ENCODE measurements at places on chromosomes 3 and 15.

DNA sequence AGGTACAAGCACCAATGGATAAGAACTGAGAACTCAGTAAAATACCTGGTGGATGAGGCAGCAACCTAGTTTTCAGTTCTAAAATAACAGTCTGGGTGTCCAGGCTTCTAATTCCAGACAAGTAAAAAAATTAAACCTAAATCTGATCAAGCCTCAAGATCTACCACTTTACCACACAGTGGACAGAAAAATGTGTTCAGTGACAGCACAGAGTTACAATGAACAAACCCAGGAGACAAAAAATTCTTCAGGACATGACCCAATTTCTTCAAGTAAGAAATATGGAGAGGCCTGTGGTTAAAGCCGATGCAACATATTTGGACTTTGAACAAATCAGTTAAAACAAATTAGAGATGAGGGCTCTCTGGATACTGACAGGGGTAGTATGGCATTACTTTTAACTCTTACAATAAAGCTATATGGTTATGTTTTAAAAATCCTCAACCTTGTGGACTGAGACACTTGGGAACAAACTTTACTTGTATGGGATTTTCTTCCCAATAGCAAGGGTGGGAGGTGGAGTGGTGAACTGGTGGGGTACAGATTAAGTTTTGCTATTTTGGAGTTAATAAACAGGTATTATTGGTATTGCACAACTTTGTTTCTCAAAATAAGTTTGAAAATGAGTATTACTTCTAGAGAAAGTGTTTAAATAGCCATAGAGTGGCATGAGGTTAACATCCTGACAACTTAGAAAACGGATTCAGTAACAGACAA, 14.2 kb downstream of the CCNL1 start:
- DNase-seq: no peak

GRCh38 chr3:194487289-194488054, 670 bp upstream of the ATP13A3 start:
- DNase-seq: no peak

GRCh38 chr3:158936530-158937113, 134.8 kb downstream of the MFSD1 start:
- DNase-seq: no peak

GRCh38 chr3:157469561-157470294, 33.1 kb downstream of the PTX3 start:
- DNase-seq: no peak

- no peak for DNase-seq
Observed at GRCh38 chr15:38647683-38648082, 83.1 kb upstream of the RASGRP1 start.

DNA sequence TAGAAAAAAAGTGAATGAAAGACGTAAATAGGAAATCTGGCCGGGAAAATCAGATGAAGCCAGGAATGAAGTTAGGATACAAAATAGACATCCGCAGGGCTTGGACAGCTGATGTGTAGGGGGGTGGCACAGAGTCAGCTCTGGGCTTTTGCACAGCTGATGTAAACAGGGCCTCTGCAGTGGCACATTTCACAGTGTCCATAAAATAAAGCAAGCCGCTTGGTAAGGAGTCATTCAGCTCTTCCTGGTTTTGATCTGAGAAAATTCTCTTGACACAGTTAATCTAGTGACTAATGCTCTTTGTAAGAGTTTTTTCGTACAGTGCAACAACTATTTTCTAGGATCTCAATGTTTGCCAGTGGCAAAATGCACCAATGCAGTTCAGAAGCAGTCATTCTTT, 153.3 kb downstream of the USP13 start:
- no peak for DNase-seq

DNA sequence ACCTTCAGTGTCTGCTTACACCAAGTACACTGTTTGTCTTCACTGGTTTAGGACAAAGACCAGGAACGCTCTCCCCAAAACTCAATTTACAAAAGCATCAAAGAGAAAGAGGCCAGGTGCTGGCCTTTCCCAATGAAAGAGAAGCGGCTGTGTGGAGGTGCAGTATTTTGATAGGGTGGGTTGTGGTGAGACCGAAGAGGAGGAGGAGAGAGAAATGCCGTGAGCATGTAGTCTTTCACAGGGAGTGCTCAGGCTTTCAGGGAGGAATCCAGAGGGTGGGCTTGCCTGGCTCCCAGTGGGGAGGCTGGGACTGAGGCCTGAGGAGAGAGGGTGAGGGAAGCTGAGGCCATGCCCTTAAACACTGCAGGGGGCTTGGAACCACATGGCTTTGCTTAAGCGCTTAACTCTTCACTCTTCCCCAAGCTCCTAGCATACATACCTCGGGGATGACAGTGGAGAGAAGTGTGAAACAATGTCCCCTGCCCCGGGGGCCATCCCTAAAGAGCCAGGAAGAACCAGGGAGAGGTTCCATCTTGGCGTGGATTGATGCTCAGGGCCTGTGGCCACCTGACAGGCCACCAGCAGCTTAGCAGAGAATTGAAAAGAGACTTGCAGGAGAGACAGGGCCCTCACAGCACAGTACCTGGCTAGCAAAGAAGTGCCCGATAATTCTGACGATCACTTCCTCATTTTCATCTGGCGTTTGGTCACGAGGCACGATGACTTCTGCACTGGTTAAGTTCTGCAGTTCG, 60.5 kb downstream of the SENP2 start:
- DNase-seq: no peak

DNA sequence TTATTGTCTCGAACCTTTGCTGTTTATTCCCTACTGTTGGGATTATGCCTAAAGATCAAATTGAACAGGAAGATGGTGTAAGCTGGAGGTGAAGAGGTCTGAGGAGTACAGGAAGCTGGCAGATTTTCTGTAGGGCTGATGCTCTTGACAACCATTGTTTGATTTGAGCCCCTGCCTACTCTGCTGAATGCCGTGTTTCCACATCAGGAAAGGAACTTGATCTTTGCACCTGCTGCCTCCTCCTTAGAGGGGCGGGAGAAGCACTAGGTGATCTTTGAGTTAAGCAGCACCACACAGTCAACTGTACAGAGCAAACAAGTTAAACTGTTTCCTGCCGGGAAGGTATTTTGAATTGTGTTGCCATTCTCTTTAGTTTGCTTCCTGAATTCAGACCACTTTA, 364.6 kb upstream of the EPHA6 start:
- no peak for DNase-seq

GRCh38 chr3:129503471-129504291, 24.8 kb upstream of the RHO start:
- no peak for DNase-seq

DNA sequence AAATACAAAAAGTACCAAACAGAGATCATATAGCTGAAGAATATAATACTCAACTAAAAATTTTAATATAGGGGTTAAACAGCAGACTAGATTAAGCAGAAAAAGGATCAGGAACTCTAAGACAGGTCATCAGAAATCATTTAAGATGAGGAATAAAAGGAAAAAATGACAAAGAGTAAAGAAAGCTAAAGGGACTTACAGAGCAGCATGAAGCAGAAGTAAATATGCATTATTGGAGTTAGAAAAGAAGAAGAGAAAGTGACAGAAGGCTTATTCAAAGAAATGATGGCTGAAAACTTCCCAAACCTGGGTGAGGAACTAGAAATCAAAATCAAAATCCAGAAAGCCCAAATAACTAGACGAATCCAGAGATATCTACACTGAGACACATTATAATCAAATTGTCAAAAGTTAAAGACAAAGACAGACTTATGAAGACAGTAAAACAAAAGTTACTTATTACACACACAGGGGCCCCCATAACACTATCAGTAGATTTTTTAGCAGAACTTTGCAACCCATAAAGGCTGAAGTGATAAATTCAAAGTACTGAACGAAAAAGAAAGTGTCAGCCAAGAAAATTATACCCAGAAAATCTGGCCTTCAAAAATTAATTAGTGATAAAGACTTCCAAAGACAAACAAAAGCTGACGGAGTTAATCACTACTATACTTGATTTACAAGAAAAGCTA, 95.6 kb downstream of the SCAPER start:
- DNase-seq: no peak

DNA sequence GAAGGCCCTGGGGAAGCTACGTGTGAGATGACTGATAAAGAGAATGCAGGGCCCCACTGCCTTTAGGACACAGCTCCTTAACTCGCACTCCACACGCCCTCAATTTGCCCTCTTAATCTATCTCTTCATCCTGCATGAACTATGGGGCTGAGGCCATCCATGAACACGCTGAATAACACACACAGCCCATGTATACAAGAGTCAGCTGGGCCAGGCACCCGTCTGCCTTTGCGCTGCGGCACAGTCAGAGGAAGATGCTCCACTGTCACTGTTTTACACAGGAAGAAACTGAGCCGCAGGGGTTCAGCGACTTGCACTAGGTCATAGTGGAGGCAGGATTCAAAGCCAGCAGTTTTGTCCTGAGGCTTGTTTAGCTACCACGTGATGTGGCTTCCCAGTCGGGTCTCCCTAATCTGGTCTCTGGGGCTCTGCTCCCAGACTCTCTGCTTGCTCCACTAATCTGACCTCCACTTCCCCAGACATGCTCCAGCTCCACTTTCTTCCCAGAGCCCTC, 43.9 kb downstream of the TLE3 start:
- no peak for DNase-seq

DNA sequence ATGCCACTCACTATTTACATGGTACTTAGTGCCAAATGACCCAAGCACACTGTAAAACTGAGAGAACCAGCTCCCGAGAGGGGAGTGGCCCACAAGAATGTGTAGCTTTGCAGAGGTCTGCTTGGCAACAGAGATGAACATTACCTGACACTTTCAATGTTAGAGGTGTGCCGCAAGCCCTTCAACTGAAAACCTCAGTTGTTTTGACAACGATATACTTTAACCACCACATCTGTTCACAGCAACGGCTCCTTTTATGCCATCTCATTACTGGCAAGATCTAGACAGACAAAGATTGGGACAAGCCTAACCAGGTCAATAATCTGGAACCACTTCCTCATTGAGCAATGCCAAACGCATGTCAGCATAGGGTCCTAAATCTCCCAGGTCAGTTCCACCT, 23.7 kb downstream of the NEK10 start:
- no peak for DNase-seq

- no peak for DNase-seq
Observed at GRCh38 chr3:101519685-101520365, 6.8 kb upstream of the SENP7 start.

- DNase-seq: no peak
Observed at GRCh38 chr3:131387796-131388489, 6.4 kb downstream of the NUDT16 start.

- DNase-seq: no peak
Observed at GRCh38 chr3:151900884-151901643, 27.6 kb downstream of the SUCNR1 start.

DNA sequence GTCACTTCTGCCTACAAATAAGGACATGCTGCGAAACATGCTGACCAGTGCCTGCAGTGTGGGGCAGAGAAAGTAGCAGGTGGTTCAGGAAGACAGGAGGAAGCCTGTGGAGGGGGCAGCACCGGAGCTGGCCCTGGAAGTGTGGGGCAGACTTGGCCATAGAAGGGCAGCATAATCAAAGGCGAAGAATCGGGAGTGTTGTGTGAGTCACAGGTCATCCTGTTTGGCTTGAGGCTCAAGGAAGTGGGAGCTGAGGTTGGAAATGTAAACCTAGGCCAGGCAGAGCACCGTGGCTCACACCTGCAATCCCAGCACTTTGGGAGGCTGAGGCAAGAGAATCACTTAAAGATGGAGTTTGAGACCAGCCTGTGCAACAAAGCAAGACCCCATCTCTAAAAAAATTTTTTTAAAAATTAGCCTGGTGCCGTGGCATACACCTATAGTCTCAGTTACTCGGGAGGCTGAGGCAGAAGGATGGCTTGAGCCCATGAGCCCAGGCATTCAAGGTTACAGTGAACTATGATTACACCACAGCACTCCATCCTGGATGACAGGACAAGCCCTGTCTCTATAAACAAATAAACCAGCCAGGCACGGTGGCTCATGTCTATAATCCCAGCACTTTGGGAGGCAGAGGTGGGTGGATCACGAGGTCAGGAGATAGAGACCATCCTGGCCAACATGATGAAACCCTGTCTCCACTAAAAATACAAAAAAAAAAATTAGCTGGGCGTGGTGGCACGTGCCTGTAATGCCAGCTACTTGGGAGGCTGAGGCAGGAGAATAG, 54.0 kb downstream of the FAM43A start:
- DNase-seq: no peak

DNA sequence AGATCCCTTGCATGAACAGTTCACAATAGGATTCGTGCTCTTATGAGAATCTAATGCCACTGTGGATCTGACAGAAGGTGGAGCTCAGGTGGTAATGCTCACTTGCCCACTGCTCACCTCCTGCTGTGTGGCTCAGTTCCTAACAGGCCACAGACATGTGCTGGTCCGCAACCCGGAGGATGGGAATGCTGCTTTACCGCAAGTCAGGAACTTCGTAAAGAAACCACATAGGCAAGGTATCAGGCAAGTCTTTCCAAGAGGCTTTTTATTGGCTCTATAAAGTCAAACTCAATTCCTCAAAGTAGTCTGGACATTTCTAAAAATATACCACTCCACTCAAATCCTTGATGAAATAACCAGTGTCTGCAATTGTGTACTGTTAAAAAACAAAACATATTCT, 56.1 kb downstream of the OSTN start:
- no peak for DNase-seq

DNA sequence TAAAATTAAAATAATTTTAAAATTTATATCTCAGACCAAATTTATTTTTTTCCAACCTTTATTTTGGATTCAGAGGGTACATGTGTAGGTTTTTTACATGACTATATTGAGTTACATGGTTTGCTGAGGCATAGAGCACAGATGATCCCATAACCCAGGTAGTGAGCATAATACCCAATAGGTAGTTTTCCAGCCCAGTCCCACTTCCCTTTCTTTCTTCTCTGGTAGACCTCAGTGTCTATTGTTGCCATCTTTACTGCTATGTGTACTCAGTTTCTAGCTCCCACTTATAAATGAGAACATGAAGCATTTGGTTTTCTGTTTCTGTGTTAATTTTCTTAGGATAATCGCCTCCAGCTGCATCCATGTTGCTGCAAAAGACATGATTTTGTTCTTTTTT, 338.1 kb downstream of the EFHB start:
- DNase-seq: no peak

DNA sequence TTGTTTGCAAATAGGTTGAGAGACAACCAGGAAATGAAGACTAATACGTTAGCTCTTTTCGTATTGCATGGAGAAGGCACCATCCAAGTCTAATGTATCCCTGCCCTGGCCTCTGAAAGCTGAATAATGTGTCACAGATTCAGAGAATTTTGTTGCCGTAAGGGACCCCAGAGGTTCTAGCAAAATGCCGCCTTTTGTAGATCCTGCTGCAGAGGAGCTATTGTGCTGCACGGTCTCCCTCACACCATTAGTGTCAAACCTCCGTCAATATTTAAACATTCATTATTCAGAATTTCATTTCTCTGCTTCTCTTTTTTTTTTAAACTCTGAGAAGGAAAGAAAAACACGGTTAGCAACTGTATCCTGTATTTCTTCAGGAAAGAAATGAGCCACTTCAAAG, 238.7 kb downstream of the EPHB1 start:
- no peak for DNase-seq

- DNase-seq: no peak
Observed at GRCh38 chr3:180408654-180409053, 193.3 kb upstream of the TTC14 start.

DNA sequence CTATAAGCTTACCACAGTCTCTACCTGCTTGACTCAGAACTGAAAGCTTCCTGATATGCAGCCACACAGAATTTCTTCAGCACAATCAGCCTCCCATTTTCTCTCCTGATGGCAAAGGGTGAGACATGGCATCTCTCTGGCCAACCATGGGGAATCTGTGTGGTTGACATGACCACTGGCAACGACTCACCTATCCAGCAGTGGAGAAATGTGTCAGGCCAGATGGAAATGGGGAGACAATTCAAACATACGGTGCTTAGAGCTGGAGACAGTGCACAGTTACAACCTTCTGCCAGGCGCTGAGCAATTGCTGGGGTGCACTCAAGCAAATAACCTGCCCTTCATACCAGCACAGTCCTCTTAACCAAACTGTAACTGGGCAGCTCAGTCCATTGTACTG, 3.6 kb downstream of the ZNF385D start:
- DNase-seq: no peak
